Stimulated activated CD8-positive, alpha-beta memory T cell treated with anti-CD3 and anti-CD28 coated beads, Interleukin-4, amount 100 ng/mL, for 1 hour (primary cell): ENCODE measurements at places on chromosomes 4 and X.

DNA sequence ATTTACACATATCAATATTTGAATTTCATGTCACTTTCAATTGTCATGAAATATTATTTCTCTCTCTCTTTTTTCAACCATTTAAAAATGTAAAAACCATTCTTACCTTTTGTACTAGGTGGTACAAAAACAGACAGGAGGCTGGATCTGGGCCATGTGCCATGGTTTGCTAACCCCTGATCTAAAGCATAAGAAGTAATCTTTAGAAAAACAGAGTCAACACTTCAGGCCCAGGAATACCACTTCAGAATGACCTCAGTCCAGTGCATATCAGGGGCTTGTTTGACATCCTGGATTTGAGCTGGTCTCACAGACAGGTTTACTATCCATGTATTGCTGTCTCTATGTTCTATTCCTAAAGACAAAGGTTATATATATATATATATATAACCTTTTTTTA lies 102.5 kb downstream of the DCHS2 start:
- DNase-seq, result no peak

DNA sequence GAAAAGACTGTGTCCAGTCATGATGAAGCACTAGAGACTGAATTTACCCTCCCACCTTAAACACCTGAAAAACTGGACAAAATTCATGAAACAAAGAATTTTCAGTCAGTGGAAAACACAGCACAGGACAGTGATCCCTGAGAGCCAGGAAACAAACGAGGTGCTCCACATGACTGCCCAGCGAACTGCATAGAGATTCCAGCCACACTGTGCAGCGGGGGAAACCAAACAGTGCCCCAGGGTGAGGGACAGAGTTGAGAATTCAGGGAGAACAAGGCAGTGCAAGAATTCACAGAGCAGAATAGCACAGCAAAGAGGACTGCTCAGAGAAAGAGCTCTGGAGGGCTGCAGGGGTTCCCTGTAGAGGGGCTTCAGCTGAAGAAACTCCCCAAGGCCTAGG lies 55.5 kb upstream of the SEC24B start:
- no peak for DNase-seq

- no peak for DNase-seq
Measured at GRCh38 chr4:153371701-153372234, 27.3 kb downstream of the MND1 start.

GRCh38 chrX:113470166-113470565 lies 629.5 kb upstream of the AMOT start:
- no peak for DNase-seq

DNA sequence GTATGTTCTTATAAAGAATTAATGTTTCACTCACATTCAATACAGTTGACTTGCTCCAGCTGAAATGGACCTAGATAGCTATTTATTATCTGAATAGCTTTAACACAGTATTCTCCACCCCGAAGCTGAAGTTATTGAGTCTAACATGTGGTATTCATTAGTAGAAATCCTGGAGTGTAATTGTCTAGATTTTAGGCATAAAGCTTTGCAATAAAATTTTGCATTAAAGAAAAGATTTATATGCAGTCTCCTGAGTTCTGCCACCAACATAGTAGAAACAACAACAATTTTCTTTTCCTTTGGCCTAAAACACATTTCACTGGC lies 90.2 kb upstream of the DCLK2 start:
- DNase-seq, result no peak

- no peak for DNase-seq
Measured at GRCh38 chr4:128275346-128275745, 12.3 kb downstream of the PGRMC2 start.

- DNase-seq, result no peak
Measured at GRCh38 chr4:171812333-171812664, 905 bp upstream of the GALNTL6 start.

GRCh38 chrX:103828529-103828928 lies 3.5 kb downstream of the RAB9B start:
- DNase-seq, result no peak

GRCh38 chrX:9341291-9342201 lies 123.3 kb upstream of the TBL1X start:
- no peak for DNase-seq

DNA sequence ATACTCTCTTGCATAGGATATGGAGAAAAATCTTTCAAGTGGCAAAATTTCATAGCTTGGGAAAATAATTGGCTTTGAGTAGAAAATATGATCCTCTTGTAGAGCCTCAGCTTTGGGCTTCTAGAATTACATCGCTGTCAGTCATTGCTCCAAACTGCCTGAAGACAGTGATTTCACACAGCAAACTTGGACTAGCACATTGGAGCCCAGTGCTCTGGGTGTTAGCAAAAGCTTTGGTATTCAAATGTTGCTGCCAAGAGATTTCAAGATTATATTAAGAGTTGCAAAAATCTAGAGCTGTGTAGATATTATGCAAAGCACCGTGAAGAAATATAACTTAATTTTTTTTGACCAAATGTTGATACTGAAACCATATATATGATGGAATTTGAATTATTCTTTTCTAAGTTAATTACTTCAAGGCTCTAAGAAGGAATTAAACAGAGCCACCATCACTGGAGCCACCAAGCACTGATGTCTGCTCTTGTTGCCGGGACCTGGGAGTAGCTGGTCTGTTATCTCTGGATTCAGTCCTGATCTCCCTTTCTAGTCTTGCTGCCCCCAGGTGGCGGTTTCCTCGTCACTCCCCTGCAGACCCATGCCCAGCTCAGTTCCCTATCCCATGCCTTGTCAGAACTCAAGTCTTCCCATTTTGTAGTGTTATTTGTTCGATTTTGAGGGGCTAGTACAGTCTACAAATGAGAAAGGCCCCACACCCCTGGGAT lies 260.7 kb upstream of the SFRP2 start:
- no peak for DNase-seq

- DNase-seq, result no peak
Measured at GRCh38 chr4:25346913-25347312, 30.1 kb upstream of the ANAPC4 start.

DNA sequence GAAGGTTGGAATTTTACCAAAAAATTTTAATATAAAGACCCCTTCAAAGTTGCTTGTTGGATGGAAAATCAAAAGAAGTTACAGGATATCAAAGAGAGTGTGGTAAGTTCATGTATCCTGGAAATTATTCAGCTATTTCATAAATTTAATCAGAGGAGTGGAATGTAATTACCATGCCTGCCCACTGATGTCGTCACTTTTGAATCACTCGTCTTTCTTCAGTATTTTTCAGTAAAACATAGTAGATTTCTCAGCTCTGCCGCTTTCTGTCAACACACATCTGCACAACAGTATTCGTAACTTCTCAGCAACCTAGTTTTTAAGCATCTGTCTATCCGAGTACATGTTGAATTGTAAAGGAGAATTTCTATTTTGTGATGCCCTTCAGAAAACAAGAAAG lies 2163.0 kb upstream of the AGA start:
- DNase-seq, result no peak

GRCh38 chr4:18458465-18458864 lies 436.9 kb upstream of the LCORL start:
- DNase-seq, result no peak

DNA sequence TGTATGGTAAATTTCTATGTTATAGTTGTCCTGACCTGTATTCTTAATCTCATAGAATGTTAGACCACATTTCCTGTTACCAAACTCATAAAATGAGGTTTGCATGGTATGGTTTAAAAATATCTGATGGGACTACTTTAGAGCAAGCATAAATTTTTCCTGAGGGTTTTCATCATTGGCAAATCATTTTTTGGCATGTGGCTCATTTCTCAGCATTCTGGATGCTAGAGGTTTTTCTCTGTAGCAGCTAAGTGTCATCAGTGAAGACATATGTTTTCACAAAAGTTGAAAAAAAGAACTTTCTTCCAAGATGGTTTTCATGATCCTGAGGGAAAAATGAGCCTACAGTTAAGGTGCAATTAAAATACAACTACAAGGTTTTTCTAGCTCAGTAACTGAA lies 503.5 kb upstream of the FAM47C start:
- DNase-seq, result no peak

- DNase-seq, result no peak
Measured at GRCh38 chr4:152935631-152936445, at the start of gene FHDC1. Gene FHDC1 (plus strand): TSS chr4:152936323. CDS start chr4:152943058, 6,735 bp downstream.

DNA sequence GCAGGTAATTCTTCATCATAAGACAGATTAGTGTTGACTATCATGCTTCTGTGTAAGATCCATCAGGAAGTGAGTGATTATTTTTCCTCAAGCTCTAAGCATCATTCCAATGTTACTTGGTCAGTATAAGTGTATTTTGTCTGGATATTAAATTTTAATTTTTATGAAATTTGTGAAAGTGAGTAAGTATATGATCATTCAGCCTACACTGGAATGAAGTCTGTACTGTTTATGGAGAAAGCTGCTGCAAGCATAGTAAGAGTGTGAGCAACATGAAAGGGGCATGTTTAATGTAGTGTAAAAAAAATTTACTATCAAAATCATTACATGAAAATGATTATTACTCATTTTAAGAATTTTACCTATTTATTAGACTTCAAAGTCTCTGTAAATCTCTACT lies 84.8 kb downstream of the IL15 start:
- DNase-seq, result no peak

- no peak for DNase-seq
Measured at GRCh38 chrX:41655631-41656030, 33.1 kb upstream of the GPR34 start.

DNA sequence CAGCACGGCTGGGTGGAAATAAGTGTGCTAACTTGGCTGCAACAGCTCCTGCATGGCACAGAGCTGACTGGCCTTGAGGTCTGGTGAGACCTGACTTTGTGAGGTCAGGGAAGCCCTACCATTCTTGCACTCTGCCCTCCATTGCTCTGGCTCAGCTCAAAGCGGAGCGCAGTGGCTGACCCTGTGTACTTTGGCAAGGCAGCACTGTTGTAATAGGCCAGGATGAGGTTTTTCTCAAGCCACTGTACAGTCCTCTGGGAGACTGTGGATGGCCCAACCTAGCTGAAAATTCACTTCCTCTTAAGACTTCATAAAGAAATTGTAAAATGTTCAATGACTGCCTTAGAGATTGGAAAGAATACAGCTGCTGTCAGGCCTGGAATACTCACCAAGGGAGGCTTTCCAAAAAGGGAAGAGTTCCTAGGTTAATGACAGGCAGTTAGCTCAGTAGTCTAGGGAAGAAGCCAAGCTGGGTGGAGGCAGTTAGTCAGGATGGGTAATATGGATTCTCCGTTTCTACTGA lies 129.8 kb downstream of the GUCY2F start:
- no peak for DNase-seq
